Naive thymus-derived CD8-positive, alpha-beta T cell (primary cell): ENCODE measurements at places on chromosomes 1 and 21.

DNA sequence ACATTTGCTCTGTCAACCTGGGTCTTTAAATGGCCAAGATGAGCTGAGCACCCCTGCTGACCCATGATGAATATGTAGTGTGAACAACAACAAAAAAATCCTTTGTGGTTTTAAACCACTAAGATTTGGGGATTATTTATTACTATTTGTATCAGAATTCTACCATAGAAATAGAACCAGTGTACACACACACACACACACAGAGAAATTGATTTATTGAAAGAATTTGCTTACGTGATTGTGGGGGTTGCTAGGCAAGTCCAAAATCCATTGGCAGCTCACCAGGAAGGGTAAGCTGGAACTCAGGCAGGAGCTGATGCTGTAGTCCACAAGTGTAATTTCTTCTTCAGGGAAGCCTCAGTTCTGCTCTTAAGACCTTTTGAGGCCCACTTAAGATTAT is 82.5 kb upstream of the MAP1LC3C start:
- no peak for DNase-seq

DNA sequence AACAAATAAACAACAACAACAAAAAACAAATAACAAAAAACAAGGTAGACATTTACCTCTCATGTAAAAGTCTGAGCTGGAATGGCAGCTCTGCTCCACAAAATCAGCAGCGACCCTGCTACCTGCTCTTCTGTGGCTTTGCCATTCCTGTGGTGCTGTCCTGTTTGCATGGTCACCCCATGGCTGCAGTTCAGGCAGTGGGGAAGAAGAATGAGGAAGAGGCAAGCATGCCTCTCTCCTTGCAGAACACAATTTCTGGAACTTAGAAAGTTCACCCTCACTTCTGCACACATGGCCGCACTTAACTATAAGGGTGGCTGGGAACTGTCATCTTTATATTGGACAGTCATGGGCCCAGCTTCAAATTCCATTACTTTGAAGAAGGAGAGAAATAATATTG is 84.8 kb upstream of the GNG12 start:
- DNase-seq: no peak

DNA sequence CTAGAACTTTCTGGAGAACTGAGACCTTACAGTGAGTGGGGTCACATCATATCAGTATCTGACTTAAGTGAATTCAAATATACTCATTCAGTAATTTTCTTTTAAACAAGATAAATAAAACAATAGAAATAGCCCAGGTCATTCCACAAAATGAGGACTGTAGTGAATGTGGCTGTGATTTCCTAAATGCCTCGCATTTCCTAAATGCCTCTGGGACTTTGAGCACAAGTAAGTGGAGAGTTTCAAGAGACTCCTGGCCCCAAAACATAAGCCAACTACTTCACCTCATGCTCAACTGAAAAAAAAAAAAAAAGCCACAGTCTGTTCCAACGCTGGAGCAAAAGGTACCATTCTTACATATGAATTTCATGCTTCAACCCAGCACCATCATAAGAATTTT is 81.5 kb downstream of the ZNF281 start:
- no peak for DNase-seq

DNA sequence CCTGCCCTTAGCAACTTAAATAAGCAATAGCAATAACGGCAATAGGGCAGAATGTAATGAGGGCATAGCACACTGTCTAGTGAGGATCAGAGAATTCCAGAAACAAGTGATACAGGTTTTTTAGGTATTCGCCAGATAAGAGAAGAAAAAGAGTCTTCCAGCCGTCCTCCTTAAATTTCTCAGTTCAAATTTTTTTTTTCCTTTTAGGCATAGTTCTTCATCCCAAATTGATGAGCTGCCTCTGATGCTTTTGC is 1.8 kb downstream of the PIGV start:
- no peak for DNase-seq

DNA sequence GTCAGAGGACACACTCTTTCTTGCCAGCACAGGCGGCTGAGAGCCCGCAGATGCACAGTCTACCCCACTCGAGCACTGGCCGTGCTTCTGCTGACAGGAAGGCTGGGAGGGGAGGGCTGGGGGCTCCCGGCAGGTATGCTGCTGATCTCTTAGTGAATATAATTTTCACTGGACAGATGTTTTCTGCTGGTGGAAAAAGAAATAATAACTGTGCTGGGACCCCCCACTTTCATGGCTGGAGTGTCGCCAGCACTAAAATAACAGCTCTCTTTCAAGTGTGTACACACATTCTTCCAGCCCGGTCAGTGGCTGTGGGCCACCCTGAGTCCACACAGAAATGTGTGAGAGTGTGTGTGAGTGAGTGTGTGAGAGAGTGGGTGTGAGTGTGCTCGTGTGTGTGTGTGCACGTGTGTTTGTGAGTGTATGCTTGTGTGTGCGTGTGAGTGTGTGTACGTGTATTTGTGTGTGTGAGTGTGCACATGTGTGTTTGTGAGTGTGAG is 167.7 kb upstream of the USP24 start:
- DNase-seq: no peak

GRCh38 chr1:1243807-1244191 is 2.7 kb downstream of the C1QTNF12 start:
- no peak for DNase-seq

DNA sequence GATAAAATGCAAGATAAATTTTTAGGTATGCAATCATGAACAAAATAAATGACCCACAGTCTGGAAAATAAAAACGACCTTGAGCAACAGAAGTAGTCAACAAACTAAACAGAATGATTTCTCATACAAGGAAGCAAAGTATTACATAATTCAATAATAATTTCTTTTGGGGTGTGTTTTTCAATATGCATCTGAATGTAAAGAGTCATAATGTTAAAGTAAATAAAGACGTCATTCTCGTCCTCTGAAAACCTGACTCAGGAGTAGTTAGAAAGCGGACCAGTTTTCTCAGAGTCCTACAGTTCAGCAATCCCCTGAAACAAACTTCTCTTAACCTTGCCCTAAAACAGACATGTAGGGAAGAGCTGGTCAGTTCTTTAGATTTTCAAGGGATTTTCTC is 18.6 kb downstream of the CDC42BPA start:
- DNase-seq: no peak

- DNase-seq: no peak
These were observed 7.2 kb upstream of the ADAMTS1 start for GRCh38 chr21:26852423-26852822.

DNA sequence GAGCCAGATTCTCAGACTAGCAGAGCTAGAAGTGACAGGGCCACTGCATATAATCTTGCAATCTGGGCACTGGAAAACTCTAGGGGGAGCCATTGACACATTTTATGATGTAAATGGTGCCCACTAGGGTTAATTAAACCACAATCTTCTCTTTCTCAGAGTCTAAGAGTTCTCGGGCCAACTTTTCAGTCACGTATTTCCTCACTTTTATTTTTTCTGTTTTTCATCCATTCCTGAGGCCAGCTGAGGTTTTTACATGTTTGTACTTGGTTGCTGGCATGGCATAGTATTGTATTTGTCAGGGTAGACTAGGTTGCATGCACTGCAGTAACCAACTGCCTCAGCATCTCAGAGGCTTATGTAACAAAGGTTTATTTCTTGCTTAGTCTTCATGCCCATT is 138.2 kb downstream of the ZNF326 start:
- no peak for DNase-seq

- DNase-seq: no peak
These were observed 130.7 kb upstream of the COL11A1 start for GRCh38 chr1:103239034-103239433.

GRCh38 chr1:232250838-232251237 is 379.1 kb downstream of the SIPA1L2 start:
- no peak for DNase-seq

GRCh38 chr1:64363111-64363510 is 106.8 kb upstream of the CACHD1 start:
- DNase-seq: no peak

- no peak for DNase-seq
These were observed 975.7 kb upstream of the ADGRL4 start for GRCh38 chr1:79982211-79982610.

- DNase-seq: no peak
These were observed 43.0 kb downstream of the XPR1 start for GRCh38 chr1:180674603-180675530.

DNA sequence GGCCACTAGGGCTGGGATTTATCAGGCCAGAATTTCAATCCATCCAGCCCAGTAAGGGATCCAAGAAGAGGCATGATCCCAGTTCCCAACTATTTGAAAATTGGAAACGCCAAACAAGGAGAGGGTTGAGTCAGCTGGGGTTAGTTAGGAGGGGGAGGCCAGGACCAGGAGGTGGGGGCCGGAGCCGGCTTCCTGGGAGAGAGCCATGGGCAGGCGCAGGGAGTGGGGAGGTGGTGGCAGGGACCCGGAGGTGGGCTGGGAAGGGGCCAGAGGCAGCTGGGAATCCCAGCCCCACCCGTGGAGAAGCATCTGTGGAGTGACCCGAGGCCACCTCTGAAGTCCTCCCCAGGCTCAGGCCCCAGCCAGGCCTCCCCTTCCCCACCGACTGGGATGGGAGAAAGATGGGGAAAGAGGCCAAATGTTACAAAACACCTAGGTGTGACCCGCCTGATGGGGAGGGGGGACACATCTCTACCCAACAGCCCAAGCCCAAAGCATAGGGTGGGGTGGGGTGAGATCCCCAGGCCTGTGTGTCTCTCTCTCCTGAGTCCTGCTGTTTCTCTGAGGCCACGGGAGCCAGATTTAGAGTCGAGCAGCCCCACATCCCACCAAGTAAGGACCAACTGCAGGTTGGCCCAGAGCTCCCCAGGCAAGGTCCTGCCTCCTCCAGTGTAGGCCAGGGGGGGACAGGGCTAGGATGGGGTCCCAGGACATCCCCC is 10.1 kb downstream of the HSPG2 start:
- no peak for DNase-seq

GRCh38 chr1:241101622-241102021 is 255.4 kb downstream of the RGS7 start:
- DNase-seq: no peak

GRCh38 chr1:42463921-42464320 is 835 bp downstream of the CCDC30 start:
- no peak for DNase-seq

DNA sequence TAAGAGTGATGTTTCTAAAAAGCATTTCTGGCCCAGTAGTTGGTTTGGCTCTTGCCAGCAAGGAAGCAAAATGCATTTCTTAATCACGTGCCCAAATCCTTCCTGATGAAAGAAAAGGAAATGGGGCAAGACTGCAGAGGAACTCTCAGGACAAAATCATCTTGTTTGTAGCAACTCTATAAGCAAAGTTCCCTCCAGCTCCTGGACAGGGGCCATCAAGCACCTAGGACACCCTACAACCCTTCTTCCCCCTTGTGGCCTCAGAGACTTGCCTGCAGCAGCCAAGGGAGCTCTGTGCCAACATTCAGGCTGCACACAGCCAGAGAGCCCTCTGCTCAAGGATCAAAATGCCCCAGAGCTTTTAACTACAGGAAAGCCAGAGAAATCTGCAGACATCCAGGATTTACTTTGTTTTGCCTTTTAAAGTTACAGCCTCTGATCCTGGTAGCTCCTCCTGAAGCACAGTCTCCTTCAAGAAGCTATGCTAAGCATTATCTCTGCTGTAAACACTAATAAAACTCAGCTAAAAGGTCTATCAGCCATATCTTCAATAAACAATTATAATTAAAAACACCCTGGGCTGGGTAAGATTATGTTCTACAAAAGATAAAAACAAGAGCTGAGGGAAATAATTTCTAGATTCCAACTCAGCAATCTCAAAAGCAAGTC is 105.0 kb downstream of the KIAA0319L start:
- DNase-seq: peak; percentile 10

GRCh38 chr1:44648529-44649250 is 25.6 kb downstream of the TMEM53 start:
- DNase-seq: no peak

- no peak for DNase-seq
These were observed 141.9 kb upstream of the LYPLAL1 start for GRCh38 chr1:219031809-219032208.

- DNase-seq: no peak
These were observed 149.1 kb upstream of the HP1BP3 start for GRCh38 chr1:20936216-20936615.

- no peak for DNase-seq
These were observed 58.0 kb downstream of the MEGF6 start for GRCh38 chr1:3553166-3553939.

- DNase-seq: no peak
These were observed 836 bp upstream of the FBLIM1 start for GRCh38 chr1:15757575-15758342.

DNA sequence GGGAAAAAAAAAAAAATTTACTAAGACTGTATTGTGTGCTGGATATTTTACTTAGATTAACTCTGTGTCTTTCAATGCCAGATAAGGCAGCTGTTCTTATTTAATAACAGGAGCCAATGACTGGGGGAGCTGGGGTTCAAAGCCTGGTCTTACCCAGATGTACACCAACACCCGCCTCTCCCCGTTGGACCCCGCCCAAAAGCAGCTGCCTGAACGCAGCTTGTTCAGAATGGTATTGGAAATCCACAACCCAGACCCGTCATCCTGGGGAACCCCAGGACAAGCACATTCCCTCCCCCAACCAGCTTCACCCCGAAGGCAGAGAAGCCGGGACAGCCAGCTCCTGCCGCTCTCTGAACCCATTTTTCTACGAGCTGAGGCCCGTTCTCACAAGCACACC is 113.6 kb upstream of the TMPRSS2 start:
- DNase-seq: no peak

DNA sequence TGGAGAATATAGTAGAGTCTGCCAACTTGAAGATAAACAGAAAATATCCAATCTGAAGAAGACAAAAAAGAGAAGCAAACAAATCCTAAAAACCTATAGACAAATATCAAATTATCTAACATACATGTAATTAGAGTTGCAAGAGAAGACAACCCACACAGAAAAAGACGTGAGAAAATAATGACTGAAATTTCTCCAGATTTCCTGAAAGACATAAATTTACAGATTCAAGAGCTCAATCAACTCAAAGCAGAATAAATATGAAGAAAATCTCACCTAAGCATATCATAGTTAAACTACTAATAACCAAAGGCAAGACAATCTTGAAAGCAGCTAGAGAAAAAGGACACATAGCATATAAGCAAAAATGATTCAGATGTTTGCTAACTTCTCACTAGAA is 261.2 kb upstream of the NFIA start:
- DNase-seq: no peak

GRCh38 chr1:236395230-236395946 is 1.3 kb downstream of the EDARADD start:
- peak; percentile 23 for DNase-seq

DNA sequence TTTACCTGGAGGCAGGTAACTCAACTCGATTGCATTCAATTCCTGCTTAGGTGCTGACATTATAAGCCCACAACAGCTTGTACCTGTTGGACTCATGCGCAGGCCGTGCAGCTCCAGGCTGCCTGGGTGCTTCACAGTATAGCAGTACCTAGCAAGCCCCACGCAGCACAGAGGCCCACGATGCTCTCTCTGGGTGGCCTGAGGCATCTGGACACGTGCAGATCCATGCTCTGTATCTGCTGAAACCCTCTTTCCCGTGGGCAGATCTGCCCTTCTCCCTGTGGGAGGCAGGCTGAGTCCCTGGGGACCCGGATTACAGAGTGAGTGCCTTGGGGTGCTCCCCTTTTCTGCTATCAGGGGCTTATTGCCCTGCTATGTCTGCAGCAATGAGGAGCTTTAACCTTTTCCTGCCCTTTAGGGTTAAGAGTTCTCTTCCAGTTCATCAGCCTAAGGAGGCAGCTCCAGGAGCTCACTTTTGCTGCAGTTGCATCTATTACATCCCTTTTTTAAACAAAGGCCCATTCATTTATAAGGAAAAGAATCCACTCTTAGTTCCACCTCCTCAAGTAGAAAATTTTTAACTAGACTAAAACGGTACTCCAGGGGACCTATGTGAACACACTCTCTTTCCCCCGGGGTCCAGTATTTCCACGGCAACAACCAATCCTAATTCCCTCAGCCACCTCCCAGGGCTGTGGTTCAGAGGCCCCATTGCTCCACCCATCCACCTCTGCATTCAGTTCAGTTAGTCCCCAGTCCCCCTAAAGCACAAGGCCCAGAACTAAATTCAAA is 19.3 kb downstream of the ITPKB start:
- no peak for DNase-seq
